GM12878 (cell line): ENCODE measurements at places on chromosomes 16 and 17. TPM values are rescaled to one million over a fixed set of nuclear protein-coding genes. Genes with fewer than 3 reads are reported as not detected.

GRCh38 chr17:62775876-62776275 is 32.2 kb downstream of the MARCHF10 start:
- no peak for DNase-seq
- no peaks in the 10 kb centered on the region for H3K27me3 ChIP-seq
- no peak overlapping the region for H3K4me3 ChIP-seq
- H3K4me1 ChIP-seq, result no peaks in the 10 kb centered on the region

Gene AATK
- polyA plus RNA-seq, result not detected in 2 replicates

- H3K27ac ChIP-seq, result no peak overlapping the region
- no peaks in the 10 kb centered on the region for H3K4me1 ChIP-seq
- no peak for DNase-seq
- H3K27me3 ChIP-seq, result peaks cover 8% of the 10 kb centered on the region
- no peaks in the 10 kb centered on the region for H3K36me3 ChIP-seq
- no peak overlapping the region for H3K4me3 ChIP-seq
Observed at GRCh38 chr17:74009056-74009625, 194.3 kb upstream of the RPL38 start.

- H3K27me3 ChIP-seq, result no peaks in the 10 kb centered on the region
- H3K4me3 ChIP-seq, result no peak overlapping the region
- H3K36me3 ChIP-seq, result peaks cover 9% of the 10 kb centered on the region; the same call in 1 of the 2 replicates
- H3K4me1 ChIP-seq, result peaks cover 25% of the 10 kb centered on the region
Observed at GRCh38 chr16:11051879-11052808, 107.8 kb downstream of the CLEC16A start.

DNA sequence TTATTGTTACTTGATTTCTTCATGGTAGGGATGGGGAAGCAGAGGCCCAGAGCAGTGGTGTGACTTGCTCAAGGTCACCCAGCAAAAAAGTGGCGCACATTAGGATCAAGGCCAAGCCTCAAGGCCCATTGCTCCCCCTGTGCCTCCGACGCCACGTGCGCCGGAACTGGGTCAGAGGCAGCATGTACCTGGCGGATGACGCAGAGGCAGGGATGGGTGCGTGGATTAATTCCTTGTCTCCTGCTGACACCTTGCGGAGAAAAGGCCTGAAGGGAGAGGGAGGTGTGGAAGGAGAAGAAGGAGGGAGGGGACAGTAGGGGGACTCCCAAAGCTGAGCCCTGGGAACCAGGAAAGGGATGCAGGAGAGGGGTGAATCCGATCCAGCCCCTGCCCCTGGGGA is 18.5 kb downstream of the SBK1 start:
- H3K36me3 ChIP-seq, result no peaks in the 10 kb centered on the region
- DNase-seq, result no peak
- H3K27ac ChIP-seq, result no peak overlapping the region
- peaks cover 2% of the 10 kb centered on the region for H3K27me3 ChIP-seq
- H3K4me3 ChIP-seq, result no peak overlapping the region
- H3K4me1 ChIP-seq, result peaks cover 3% of the 10 kb centered on the region; the same call in 1 of the 2 replicates

- no peaks in the 10 kb centered on the region for H3K27me3 ChIP-seq
- H3K4me1 ChIP-seq, result peaks cover 10% of the 10 kb centered on the region; the same call in 1 of the 2 replicates
- H3K27ac ChIP-seq, result no peak overlapping the region
- H3K4me3 ChIP-seq, result no peak overlapping the region
Observed at GRCh38 chr17:78986649-78987328, 7.1 kb upstream of the LGALS3BP start.

Gene MYH8
- polyA plus RNA-seq, result not detected in 2 replicates

DNA sequence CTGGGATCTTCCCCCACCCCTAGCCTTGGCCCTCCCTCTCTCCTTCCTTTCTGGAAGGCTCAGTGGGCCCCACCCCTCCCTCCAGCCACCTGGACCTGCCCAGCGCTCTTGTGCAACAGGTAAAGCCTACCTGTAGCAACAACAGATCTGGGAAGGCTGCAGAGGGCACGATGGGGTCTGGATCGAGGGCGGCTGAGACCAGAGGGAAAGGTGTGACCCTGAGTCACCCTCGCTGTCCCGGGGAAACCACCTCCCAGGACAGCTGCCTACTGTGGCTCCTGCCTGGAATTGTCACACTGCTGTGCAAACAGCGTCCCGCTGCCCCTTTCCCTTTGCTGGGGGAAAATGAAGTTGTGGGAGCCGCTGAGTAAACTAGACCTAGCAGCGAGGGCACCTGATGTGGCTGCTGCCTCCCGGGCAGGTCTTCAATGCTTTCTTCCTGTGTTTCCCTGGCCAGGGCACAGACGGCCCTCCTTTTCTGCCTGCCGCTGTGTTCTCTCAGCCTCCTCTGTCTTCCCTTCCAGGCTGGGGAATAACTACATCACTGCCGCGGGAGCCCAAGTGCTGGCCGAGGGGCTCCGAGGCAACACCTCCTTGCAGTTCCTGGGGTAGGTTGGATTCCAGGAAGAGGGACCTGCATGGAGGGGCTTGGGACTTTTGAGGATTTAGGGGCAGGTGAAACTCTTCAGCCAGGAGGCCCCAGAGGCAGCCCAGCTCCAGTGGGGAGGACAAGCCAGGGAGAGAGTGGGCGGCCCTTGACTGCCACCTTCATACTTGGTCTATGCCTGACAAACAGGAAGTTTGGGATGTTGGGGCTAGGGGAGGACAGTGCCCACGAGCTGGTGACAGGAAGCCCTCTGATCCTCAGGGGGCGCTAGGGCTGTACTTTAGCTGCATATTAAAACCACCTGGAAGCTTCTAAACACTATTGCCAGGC is 22.2 kb upstream of the CYLD start:
- H3K4me3 ChIP-seq, result no peak overlapping the region
- no peak for DNase-seq
- no peaks in the 10 kb centered on the region for H3K4me1 ChIP-seq
- H3K27ac ChIP-seq, result no peak overlapping the region

- DNase-seq, result no peak
- no peaks in the 10 kb centered on the region for H3K27me3 ChIP-seq
- no peak overlapping the region for H3K4me3 ChIP-seq
- no peaks in the 10 kb centered on the region for H3K4me1 ChIP-seq
Observed at GRCh38 chr17:62045517-62045916, 19.6 kb downstream of the MED13 start.
